ENCODE measurements at places on chromosomes 5 and 9. TPM values are rescaled to one million over a fixed set of nuclear protein-coding genes. Genes with fewer than 3 reads are reported as not detected.

GRCh38 chr9:4035777-4036176 is 264.1 kb downstream of the GLIS3 start:
- no peak for DNase-seq

The SLC34A1 gene
- total RNA-seq: not detected

- no peak for DNase-seq
Measured at GRCh38 chr5:139761057-139761450, 34.6 kb upstream of the PSD2 start.

DNA sequence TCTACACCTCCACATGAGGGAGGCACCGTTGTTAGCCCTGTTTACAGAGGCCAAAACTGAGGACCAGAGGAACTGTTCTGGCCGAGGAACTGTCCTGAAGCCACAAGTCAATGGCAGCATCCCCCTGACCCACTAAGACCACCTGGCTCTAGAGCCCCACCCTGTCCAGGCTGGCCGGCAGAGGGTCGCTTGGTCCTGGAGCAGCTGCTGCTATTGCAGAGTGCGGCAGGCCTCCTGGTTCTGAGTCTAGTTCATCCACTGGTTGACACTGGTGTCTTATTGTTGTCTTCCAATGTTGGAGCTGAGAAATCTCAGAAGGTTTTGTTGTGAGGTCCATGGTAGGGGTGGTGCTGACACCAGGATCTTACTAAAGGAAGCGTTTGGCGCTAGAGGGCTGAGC is 26.6 kb upstream of the ANGPTL2 start:
- no peak for DNase-seq

The PCDHA4 gene
- 0.54 TPM for total RNA-seq

All from Peyer's patch (tissue), 4 donors.